ENCODE measurements at places on chromosomes 4 and X.
A peak's percentile ranks its signal among the peaks of the same experiment; 100 is the strongest.

- no peak for DNase-seq
Measured at GRCh38 chr4:169120624-169121023, 110.6 kb upstream of the CBR4 start.

GRCh38 chr4:26161030-26161824 lies 159.6 kb upstream of the RBPJ start:
- no peak for DNase-seq

DNA sequence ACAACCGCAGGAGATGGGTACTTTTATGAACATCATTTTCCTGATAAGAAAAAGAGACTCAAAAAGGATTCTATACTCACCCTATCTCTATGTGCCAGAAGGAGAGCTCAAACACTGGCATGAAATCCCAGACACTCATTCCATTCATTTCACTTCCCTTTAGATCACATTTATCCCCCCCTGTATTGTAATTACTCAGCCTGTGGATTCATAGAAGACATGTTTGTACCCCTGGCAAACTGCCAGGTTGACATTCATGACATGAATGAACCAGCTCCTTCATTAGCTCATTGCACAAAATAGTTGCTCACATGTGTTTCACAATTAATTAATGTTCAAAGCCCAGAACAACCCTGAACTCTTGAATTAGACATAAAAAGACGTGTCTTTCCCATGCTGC lies 4.9 kb downstream of the SMR3A start:
- DNase-seq = no peak

DNA sequence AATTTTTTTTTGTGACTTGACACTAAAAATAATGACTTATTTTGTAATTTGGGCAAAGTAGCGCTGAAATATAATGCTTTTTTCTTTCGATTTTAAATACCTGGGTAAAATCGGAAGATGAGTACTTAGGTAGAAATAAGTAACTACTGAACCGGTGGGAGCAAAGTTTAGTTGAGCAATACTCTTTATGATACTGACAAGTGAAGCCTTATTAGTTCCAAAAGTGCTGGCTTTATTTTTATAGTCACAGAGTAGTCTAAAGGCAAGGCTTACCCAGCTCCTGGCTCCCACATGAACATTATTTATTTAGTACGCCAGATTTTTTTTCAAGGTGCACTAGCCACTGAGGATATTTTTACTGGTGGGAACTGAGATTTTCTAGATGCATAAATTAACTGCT lies 14.4 kb upstream of the TRPC5OS start:
- no peak for DNase-seq

- peak; percentile 55 for DNase-seq
Measured at GRCh38 chrX:71111141-71111843, at the start of gene IL2RG. Gene IL2RG, minus strand, starts transcription at chrX:71111577. Its CDS starts 38 bp downstream, at chrX:71111539.

DNA sequence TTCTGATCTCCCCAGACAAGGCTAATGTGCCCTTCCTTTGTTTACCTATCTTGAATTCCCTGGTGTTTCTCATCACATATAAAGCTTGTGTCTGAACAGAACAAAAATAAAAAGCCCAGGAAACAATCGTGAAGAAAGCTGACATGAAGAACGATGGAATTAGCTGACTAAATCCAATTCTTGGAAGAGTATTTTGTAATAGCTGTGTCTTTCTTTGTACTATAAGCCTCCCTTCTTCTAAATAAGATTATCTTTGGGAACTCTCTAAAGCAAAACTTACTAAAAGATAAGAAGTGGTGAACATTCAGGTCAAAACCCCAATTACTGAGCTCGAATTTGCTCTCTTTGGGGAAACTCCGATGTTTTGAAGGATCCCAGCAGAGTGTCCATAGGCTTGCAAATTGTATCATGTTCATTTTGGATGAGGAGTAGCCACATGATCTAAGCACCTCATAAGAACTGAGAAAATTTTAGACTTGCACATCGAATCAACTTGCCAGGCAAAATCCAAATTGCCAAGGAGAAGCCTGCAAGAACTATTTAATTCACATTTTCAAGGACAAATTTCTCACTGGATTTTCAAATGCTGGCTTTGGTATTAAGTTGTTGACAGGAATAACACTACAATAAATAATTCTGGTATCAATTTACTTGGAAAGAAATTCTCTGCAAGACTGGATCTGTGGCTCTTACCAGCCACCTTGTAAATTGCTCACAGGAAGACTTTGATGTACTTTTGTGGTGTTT lies 106.2 kb downstream of the LNX1 start:
- no peak for DNase-seq

- DNase-seq = no peak
Measured at GRCh38 chr4:825971-826330, at the start of gene CPLX1. Gene CPLX1, minus strand, starts transcription at chr4:826129. Its CDS starts 1,607 bp downstream, at chr4:824522.

GRCh38 chr4:67727124-67727850 lies 26.3 kb upstream of the UBA6 start:
- DNase-seq = no peak

DNA sequence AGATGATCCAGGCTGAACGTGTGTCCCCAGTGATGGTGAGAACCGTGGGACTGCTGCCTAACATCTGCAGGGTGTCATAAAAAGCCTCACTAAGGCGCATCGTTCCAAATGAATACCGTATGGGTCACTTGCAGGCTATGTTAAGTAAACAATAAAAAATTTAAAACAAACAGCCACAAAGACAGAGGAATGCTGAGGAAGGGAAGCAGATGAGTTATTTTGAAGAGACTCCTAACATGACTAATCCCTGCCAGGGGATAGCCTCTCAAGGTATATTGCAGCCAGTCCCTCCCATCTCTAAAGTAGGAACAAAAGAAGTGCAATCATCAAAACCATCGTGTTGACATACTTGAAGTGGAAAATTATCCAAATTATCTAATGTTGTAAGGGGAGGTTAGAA lies 83.8 kb downstream of the UNC5C start:
- no peak for DNase-seq

DNA sequence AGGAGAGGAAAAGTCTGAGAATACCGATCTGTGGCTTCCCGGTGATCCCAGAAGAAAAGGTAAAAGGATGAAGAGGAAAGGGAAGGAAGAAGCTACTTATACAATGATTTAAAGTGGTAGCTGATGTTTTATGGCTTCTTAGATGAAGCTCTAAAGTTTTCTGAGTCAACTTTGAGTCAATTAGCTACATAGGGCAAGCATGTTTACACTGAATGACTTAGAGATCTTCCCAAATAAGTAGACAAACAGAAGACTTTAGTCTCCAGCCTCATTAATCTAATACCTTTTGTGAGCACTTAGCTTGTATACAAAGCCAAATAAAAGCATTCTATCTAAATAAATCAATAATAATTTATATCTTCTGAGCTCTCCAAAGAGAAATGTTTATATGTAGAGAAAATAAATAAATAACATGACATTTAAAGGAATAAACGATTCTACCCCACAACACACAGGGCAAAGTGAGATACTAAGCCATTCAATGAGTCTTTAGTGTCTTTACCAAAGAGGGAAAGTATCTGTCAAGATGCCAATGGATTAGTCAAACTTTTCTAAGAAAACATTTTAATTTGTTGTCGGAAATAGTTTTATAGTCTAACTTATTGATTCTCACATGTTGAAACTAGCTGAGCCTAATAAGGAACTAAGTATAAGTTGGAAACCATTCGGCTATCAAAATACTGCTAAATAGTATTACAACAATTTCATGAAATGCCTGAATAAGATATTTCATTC lies 46.0 kb upstream of the TMEM184C start:
- DNase-seq = no peak

DNA sequence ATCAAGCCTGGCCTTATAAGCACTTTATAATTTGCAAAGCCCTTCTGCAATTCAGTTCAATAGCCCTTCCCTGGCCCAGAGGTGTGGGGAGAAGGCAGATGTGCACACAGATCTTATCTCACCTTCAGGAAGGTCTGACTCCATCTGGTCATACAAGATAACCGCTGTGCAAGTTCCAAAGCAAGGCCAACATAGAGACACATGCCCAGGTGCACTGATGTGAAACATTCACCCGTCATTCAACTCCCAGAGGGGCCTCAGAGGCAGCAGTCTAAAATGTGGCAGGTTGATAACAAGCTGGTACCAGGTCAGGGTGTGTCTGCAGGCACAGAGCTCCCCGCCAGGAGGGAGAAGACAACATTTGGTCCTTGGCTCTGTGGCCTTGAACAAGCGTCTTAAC lies 10.9 kb upstream of the WFS1 start:
- no peak for DNase-seq

DNA sequence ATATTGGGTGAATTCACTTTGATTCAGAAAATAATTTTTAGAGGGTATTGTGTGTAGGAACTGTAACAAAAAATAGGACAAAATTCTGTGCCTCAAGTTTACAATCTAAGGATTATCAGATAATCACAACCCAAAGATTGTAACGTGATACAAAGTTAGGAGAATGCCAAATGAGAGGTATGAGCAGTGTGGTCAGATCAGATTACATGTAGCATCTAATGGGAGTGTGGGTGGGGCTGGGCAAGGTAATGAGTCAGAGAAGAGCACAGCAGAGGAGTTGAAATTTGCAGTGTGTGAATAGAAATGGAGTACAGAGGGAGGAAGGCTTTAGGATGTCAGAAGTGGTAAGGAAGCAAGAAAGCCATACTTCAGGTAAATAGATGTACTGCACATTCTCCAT lies 103.4 kb upstream of the TEX13A start:
- DNase-seq = no peak

GRCh38 chrX:50158593-50158992 lies 42.2 kb downstream of the AKAP4 start:
- no peak for DNase-seq

DNA sequence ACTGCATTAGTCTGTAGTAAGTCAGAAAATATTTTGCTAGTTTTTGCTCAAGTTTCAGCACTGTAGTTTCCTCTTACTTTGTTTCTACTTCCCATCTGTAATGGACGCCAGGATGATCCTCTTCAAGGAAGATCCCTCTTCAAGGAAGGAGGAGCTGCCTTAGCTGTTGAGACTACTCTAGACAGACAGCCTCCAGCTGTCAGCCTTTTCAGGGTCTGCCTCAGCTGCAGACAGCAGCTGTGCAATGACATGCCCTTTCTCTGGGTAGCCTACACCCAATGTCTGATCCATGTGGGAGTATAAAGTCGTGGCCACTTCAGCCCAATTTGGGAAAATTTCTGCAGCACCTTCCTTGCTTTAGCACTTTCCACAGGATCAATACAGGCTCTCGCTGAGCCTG lies 281.0 kb upstream of the MAOA start:
- DNase-seq = no peak

GRCh38 chr4:37452952-37453280 lies 208.4 kb downstream of the NWD2 start:
- DNase-seq = no peak

- no peak for DNase-seq
Measured at GRCh38 chr4:157775971-157776370, 396.9 kb downstream of the GASK1B start.

DNA sequence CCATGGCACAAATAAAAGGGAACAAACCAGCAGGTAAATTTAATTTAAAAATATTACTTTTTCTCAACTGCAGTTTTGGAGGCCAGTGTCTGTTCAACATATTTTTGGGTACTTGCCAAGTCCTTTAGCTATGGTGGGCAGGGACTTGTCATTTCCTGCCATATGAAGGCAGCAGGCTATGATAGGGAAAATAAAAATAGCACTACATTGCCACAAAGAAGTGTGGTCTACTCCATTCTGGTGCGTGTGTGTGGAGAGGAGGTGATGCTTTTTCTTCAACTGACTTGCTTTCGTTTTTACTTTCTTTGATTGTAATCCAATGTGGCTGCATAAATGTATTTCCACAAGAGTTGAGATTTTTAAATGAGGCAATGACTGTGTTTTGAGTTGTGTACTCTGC lies 17.2 kb downstream of the GPR174 start:
- no peak for DNase-seq

DNA sequence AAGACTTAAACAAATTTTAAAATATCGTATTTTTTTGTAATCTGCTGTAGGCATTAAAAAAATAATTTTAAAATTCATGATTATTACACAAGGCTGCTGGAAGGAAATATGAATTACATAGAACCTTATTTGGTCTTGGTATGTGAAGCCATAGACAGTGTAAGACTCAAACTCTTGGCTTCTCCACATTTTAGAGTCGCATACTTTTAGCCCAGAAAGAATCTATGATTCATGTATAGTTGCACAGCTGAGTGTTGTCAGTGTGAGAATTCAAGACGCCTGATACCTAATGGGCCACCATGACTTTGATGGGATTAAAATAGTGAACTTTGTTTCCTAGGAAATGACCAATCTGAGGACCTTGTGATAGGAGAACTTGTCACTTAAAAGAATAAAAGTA lies 1.4 kb downstream of the INTU start:
- DNase-seq = no peak

DNA sequence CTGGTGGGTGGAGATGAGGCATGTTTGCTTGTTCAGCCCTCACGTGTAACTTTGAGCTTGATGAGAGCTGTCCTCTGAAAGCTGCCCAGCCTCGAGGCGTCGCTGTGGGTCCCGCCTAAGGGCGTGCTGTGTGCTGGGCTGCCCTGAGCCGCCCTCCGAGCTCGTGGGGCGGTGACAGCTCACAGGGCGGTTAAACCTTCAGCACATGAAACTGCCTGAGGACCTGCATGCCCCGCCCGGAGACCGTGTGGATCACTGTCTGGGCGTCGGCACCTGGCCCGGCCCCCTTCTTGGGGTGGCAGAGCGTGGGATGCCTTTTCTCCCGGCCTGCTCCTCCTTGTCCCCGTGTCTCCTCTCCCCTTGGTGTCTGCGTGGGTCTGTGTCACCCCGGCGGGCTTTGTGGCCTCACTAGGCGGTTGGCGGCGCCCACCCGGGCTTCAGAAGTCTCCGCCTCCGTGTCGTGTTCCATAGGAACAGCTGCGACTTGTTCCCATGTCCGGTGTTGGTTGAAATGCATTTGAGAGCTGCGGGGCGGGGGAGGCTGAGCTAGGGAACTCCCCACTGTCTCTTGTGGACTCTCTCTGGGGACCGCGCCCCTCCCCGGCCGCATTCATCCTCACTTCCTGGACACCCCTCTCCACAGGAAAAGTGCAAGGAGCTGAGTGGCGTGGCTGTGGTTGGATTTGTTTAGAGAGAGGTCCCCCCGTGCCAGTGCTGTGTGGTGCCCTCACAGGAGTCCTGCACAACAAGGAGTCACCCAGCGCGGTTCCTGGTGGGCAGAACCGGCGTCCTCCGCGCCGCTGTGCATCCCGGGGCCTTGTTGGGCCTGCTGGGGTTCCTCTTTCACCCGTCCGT lies 6.8 kb downstream of the AKAP17A start:
- no peak for DNase-seq

- no peak for DNase-seq
Measured at GRCh38 chr4:90546114-90546513, 418.9 kb downstream of the CCSER1 start.

- DNase-seq = no peak
Measured at GRCh38 chr4:48259748-48260147, 9.9 kb downstream of the TEC start.

GRCh38 chr4:6451309-6451708 lies 21.1 kb downstream of the PPP2R2C start:
- DNase-seq = no peak

- no peak for DNase-seq
Measured at GRCh38 chrX:119218198-119218597, 17.9 kb upstream of the PGRMC1 start.
